HuH-7.5 (cell line): ENCODE measurements at places on chromosomes 3 and 15.

DNA sequence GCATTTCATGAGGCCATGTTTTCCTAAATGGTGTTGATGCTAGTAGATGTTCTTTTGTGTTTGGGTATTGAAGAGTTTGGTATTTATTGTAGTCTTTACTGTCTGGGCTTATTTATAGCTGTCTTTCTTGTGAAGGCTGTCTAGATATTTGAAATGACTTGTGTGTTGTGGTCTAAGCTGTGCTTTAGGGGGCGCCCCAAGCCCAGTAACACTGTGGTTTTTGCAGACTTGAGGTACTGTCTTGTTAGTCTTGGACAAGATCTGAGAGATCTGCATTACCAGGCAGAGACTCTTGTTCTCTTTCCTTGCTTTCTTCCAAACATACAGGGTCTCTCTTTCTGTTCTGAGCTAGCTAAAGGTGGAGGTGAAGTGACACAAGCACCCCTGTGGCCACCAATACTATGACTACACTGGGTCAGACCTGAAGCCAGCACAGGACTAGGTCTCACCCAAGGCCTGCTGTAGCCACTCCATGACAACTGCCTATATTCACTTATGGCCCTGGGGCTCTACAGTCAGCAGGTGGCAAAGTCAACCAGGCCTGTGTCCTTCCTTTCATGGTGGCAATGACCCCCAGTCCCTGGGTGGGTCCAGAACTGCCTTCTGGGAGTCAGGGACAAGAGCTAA, 152.1 kb upstream of the TBC1D5 start:
- no peak for DNase-seq

DNA sequence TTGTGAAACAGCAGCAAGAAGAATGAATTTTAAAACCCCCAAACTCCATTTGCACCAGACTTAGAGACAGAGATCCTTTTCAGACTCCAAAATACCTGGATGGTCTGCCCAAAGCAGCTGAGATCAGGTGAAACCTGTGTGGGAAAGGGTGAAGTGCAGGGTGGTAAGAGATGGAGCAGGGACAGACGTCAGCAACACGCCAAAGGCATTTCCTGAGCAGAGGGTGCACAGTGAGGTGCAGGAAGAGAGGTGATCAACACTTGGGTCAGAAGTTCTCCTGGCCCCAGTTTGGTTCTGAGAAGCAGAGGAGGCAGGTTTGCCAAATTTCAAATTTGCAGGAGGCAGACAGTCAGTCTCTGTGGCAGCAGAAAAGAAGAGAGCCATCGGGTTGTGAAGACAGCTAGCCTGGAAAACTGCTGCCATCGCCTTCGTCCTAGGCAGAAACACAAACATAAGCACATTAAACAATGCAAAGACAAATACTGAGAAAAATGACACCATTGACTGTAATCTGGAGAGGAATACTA, 9.8 kb downstream of the CCR4 start:
- no peak for DNase-seq

DNA sequence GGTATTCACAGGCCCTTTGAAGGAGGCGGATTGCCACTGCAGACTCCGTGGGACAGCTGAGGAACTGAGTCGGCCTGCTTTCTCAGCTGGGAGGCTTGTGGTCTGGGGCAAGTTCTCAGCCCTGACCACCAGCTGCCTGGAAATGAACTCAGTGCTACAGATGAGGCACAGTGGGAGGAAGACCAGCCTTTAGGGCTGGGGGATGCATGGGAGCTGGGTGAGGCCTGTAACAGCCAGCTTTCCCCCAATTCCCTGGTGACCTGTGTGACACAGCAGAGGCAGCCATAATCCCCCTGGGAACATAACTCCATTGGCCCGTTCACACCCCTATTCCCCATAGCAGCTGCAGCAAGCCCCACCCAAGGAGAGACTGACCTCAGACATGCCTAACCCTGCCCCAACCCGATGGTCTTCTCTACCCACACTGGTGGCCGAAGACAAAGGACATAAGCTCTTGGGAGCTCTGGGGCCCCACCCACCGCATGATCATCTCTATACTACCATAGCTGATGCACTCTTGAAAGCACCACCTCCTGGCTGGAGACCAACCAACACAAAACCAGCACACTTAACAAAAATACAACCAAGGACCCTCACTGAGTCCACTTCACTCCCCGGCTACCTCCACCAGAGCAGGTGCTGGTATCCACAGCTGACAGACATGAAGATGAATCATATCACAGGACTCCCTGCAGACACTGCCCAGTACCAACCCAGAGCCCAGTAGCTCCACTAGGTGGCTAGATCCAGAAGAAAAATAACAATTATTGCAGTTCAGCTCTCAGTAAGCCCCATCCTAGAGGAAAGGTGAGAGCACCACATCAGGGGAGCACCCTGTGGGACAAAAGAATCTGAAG, 24.9 kb downstream of the ZMAT3 start:
- DNase-seq: no peak

DNA sequence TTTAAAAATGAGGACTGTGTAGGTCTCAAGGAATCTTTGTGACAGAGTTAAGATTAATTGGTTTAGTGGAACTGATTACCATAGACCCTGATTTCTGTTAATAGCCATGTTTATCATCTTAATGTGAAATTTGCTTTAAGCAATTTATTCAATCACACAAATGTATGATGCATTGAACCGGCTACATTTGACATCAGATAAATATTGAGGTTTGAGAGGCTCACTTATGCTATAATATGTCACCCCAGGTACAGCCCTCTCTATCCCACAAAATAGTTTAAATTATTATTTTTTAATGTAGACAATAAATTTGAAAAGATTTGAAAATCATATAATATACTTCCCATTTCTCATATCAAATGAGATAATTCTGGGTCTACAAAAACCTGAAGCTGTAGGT, 413.3 kb downstream of the NAALADL2 start:
- DNase-seq: no peak

DNA sequence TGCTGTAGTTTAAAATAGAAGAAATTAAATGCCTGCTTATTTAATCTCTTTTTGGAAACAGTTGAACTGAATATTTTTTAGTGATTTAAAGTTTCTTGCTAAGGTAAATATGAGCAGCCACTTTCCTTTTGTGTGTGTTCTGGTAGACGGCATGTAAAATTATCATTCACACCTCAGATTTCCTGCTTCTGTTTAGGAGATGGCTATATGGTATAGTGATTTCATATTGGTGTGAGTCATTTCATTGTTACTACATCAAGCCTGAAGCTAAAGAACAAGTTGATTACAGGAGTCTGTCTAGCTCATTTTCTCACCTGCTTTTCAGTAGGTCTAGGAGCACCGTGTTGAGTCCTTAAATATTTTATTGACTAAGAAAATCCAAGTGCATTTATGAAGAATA, 2.2 kb downstream of the LRCH3 start:
- DNase-seq: no peak

DNA sequence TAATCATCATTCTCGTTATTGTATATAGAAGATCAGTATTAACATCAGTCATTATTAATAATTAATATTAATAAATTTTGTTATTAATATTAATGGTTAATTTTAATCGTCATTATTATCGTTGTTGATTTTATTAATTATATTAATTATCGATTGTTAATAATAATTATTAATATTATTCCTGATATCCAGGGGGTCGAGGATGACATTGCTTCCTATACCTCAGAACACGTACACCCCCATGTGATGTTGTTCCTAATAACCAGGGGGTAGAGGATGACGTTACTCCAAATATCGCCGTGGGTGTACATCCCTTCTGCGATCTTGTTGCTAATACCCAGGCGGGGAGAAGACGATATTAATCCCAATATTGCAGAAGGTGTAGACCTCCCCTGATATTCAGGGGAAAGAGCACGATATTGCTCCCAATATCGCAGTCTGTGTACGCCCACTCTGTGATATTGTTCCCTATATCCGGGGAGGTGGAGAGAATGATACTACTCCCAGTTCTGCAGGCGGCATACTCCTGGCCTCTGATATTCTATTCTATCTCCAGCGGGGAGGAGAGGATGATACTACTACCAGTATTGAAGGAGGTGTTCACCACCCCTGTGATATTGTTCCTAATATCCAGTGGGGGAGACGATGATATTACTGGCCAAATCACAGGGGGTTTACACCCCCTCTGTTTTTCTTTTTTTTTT, 22.3 kb upstream of the BMF start:
- DNase-seq: no peak

GRCh38 chr15:40354408-40355171, 3.4 kb upstream of the DISP2 start:
- peak; percentile 86 for DNase-seq

GRCh38 chr3:160951642-160952487, 153.3 kb downstream of the B3GALNT1 start:
- no peak for DNase-seq

DNA sequence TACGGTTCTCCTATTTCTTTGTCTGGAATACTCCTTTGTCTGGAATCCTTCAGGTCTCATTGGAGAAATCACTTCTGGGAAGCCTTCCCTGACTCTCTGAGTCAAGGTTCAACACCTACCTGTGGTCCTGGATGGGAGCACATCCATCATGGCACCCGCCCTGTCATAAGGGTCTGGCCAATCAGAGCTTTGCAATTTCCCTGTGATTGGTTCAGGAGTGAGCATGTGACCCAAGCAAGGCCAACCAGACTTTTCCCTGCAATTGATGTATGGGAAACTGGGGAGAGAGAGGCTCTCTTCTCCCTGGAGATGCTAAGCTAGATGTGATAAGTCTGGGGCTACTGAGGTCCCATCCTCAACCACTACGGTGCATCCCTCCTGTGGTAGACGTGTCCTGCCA, 8.1 kb downstream of the FAM3D start:
- no peak for DNase-seq

GRCh38 chr15:22799902-22800301, 13.5 kb downstream of the NIPA1 start:
- no peak for DNase-seq

GRCh38 chr15:27271258-27271657, 300.3 kb downstream of the GABRG3 start:
- no peak for DNase-seq

GRCh38 chr15:68699881-68700454, 120.7 kb downstream of the ANP32A start:
- no peak for DNase-seq

GRCh38 chr15:51312166-51313073, 26.0 kb downstream of the CYP19A1 start:
- no peak for DNase-seq

DNA sequence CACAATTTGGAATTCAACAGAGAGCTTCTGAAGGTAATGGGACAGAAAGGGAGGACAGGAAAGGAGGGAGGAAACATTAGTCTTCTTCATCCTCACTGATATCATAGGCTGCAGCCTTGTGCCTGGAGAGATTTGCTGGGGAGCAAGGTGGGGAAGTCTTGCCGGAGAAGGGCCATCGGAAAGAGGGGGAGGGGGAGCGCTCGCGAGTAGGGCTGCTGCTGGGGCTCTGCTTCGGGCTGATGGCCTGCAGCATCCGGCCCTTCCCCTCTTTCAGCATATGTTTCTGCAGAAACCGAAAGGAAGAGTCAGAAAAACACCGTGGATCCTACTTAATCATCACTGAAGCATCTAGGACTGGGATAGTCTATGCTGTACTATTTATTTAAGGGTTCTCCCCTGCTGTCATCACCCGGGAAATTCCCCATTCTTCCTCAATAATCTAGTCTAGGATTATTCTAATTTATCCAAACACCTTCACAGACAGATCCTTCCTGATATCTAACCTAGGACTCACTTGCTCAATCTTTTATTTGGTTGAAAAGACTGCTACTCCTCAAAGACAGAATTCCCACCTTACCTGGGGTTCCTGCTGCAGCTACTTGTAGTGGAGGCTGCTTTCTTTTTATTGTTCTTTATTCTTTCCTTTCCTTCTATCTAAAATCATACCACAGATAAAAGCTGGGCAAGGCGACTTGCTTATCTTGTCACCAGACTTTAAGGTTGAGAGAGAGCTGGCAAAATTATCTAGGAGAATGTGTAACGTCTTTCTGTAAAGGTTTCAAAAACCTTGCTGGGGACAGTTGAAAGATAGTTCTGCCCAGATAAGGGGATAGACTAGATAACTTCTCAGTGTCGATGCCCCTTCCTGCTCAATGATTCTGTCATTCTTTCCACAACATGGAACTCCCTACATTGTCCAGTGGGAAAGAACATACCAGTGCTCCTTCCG, 22.6 kb downstream of the SLC51A start:
- DNase-seq: no peak

GRCh38 chr15:65925338-65925737, 56.0 kb downstream of the RAB11A start:
- DNase-seq: no peak

GRCh38 chr3:71132995-71133730, 450.4 kb downstream of the FOXP1 start:
- no peak for DNase-seq

GRCh38 chr3:29721789-29722188, 440.9 kb downstream of the RBMS3 start:
- no peak for DNase-seq

DNA sequence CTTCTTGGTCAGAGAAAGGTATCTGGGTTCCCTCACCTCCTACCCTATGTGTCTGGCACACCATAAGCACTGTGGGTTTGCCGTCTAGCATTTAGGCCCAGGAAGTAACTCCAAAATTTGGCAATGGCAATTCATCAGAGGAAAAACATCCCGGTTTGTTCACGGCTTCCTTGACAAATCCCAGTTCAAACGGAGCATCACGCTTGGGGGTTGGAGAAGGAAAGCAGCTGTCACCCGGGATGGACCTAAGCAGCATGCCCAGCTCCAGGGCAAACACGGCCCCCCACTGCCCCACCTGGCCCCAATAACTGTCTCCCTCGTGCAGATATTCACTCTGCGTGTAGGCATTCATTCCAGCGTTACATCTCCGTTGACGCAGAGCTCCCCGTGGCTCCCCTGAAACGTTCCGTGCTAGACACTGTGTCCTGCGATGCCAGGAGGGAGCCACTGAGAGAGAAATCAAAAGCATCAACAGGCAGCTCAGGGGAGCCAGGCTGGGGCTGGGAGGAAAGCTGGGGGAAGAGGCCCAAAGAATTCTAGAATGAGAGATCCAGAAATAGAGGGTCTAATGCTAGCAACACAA, 41.4 kb downstream of the NTRK3 start:
- no peak for DNase-seq

DNA sequence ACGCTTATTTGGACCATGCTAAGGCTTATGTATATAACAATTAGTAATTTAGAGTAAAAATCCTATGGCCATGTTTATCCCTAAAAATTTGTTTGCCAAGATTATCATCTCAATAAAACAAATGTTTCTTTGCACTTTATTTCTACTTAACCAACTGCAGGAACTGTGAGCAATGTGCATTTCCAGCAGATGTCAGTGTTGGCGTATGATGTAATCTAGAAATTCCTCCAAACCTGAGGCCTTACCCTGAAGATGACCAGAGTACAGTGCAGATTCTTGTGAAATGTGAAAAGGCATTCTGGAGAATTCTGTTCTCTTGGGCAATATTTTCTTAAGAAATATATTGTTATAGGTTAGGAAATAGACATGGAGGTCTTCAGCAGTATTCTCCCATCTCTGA, 205.9 kb downstream of the MBNL1 start:
- DNase-seq: peak; percentile 6

GRCh38 chr3:10352146-10352911, 31.4 kb upstream of the SEC13 start:
- no peak for DNase-seq

DNA sequence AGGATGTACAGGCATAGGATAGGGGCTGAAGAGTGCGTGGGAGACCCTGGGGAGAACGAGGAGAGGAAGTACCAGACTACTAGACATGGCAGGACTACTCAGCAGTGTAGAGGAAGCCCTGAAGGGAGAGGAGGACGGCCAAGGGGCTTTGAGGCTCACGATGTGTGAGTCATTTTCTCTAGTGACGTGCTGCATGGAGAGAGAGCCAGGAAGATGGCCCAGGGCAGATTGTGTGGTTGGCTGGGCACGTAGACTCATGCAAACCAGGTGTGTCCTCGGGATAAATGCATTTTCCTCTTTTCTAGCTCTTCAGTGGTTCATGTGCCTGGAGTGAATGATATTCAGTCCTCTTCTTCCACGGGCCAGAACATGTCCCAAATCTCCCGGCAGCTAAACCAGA, 115.0 kb upstream of the ABHD17C start:
- DNase-seq: no peak
